Endothelial cell (in vitro differentiated cells): ENCODE measurements at places on chromosomes 2 and 18. TPM values are rescaled to one million over a fixed set of nuclear protein-coding genes. Genes with fewer than 3 reads are reported as not detected.

- no peak overlapping the region for H3K4me3 ChIP-seq
- DNase-seq: no peak
- peaks cover 6% of the 10 kb centered on the region for H3K27me3 ChIP-seq
- H3K4me1 ChIP-seq: no peaks in the 10 kb centered on the region
- H3K36me3 ChIP-seq: peaks cover 44% of the 10 kb centered on the region
Measured at GRCh38 chr2:134502104-134502503, 216.7 kb downstream of the TMEM163 start.

DNA sequence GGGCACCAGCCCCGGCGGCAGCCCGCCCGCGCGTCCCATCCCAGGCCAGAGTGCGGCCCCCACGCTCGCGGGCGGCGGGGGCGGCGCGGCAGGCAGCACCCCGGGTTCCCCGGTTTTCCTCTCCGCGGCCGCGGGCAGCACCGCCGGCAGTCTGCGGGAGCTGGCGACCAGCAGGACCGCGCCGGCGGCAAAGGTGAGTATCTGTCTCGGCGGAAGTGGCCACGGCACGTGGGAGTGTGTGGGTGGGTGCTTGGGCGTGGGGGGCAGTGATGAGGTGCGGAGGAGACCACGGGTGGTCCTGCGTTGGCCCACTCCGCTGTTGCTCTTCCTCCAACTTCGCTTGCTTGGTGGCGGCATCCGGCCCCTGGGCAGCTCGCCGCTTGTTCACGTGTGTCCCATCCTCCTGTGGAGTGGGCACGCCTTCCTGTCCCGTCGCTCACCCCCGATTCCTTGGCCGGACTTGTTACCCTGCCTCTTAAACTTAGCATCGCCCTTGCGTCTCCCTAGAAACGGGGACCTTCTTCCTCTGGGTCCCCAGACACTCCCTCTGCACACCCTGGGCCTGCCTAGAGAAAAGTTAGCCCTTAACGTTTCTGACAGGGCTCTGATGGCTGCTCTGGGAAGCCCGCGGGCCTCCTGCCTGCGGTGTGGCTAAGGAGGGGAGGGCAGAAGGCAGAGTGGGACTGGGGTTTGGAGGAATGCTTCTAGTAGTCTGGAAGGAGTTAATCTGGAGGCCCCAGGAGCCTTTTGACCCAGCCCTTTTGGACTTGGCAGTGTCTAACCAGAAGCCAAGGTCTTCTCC lies 1.1 kb downstream of the SH3RF3 start:
- peaks cover 7% of the 10 kb centered on the region for H3K27me3 ChIP-seq
- no peak for DNase-seq
- H3K4me1 ChIP-seq: peaks cover 13% of the 10 kb centered on the region
- no peak overlapping the region for H3K27ac ChIP-seq
- peaks cover 4% of the 10 kb centered on the region for H3K36me3 ChIP-seq

CD8B2 gene
- 0.05 TPM for total RNA-seq

EFHD1 gene
- 1.6 TPM for total RNA-seq

- H3K36me3 ChIP-seq: peaks cover 21% of the 10 kb centered on the region
- DNase-seq: no peak
- H3K4me3 ChIP-seq: peak overlapping the region; percentile 82
- H3K27ac ChIP-seq: peak overlapping the region; percentile 57
Measured at GRCh38 chr18:50282521-50283335, 1.4 kb upstream of the MBD1 start.

DNA sequence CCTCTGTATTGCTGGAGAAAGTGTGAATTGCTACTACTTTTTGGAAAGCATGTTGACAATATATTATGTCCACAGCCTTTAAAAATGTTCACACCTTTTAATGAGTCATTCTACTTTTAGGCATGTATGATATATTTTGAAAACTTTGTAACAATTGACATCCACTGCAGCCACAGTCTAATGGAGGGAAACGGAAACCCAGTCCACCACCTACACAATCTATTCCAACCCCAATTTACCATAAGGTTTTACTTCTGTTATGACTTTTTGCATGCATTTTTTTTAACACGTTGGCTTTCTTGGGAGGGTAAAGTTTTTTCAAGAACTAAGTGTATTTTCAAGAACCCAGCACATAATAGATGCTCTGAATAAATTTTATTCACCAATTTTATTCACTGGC lies 38.5 kb upstream of the ATP8B1 start:
- peaks cover 2% of the 10 kb centered on the region for H3K27me3 ChIP-seq
- H3K27ac ChIP-seq: no peak overlapping the region
- H3K36me3 ChIP-seq: no peaks in the 10 kb centered on the region
- peaks cover 5% of the 10 kb centered on the region for H3K4me1 ChIP-seq

DNA sequence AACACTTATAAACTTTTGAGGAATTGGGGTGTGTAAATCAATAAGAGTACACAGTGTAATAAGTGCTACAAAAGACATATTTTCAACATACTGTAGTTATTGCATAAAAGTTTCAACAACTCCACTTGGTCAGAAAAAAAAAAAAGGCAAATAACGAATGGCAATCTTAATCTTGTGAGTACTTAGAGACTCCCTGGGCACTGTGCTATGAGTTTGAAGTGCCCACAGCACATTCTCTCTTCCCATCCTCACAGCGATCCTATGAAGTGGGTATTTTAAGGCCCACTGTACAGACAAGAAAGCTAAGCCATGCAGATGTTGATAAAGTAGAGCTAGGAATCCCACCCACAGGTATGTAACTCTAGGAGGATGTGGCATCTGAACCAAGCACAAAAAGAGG lies 112.3 kb downstream of the STK39 start:
- H3K36me3 ChIP-seq: no peaks in the 10 kb centered on the region
- H3K4me1 ChIP-seq: peaks cover 39% of the 10 kb centered on the region
- no peak overlapping the region for H3K4me3 ChIP-seq
- no peak for DNase-seq
- no peak overlapping the region for H3K27ac ChIP-seq

KLHL29 gene
- total RNA-seq: 17.5 TPM

DNA sequence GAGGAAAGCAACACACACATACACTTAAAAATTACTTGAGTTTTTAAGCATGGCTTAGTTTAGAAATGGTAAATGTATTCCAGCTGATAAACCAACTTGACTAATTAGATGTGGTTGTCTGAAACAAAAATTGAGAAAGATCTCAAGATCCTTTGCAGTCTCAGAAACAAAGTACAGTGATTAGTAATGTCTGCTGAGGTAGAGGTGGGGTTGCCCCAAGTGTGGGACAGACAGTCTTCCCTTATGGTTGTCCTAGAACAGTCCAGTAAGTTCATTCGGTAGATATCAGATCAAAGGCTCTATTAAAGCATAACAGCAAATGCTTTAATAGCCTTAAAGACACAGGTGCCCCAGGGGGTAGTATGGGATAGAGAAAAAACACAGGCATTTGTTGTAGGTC lies 94.5 kb downstream of the BARD1 start:
- H3K4me3 ChIP-seq: no peak overlapping the region
- H3K36me3 ChIP-seq: peaks cover 19% of the 10 kb centered on the region
- no peak for DNase-seq
- H3K27me3 ChIP-seq: peaks cover 2% of the 10 kb centered on the region
- no peak overlapping the region for H3K27ac ChIP-seq
- no peaks in the 10 kb centered on the region for H3K4me1 ChIP-seq

ZC3H15 gene
- total RNA-seq: 46.8 TPM

GRCh38 chr2:80242355-80242910 lies 62.1 kb downstream of the LRRTM1 start:
- no peak overlapping the region for H3K27ac ChIP-seq
- H3K4me3 ChIP-seq: no peak overlapping the region
- DNase-seq: no peak
- peaks cover 2% of the 10 kb centered on the region for H3K27me3 ChIP-seq

CNGA3 gene
- 0.10 TPM for total RNA-seq

GRCh38 chr2:27870724-27871123 lies 19.5 kb downstream of the RBKS start:
- no peak overlapping the region for H3K27ac ChIP-seq
- H3K27me3 ChIP-seq: no peaks in the 10 kb centered on the region
- H3K4me1 ChIP-seq: no peaks in the 10 kb centered on the region
- no peaks in the 10 kb centered on the region for H3K36me3 ChIP-seq
- H3K4me3 ChIP-seq: no peak overlapping the region
- DNase-seq: no peak
